Activated naive CD4-positive, alpha-beta T cell treated with anti-CD3 and anti-CD28 coated beads, Interleukin-2, amount 10 ng/mL, durations not matched to agents 7 days and 5 days (primary cell): ENCODE measurements at places on chromosomes 12 and 14.

DNA sequence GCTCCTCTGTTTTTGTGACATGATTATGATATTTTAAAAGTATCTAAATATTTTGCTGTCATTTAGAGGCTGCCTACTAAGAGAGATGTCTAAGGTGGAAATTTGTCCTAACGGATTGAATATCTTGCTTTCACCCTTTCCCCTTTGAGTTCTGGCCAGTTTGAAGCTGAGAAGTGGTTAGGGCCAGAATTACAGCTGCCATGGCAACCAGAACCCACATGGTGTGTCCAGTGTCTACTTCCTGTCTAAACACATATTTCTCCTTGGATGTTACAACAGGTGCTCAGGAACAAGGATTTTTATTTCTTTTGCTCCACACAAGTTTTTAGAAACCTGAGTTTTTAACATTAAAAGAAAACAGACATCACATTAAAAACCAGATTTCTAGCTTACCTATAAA lies 335.1 kb upstream of the OR4E1 start:
- DNase-seq: no peak

DNA sequence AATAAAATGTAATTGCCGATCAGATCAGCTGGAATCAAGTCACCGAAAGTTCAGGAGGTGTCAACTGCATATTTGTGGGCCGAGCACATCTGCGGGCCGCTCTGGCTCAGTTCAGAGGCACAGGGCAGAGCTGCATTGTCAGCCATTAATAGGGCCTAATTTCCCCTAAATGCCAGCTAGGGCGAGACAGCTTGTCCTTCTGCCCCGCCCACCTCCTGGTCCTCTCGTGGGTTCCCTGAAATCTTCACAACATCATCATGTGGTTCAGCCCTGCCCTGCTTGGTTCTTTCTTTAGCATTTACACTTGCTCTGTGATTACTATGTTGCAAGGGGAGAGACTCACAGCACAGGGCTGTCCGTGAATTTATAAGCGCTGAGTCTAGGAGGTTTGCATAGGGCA lies 148.9 kb downstream of the CHST11 start:
- no peak for DNase-seq

DNA sequence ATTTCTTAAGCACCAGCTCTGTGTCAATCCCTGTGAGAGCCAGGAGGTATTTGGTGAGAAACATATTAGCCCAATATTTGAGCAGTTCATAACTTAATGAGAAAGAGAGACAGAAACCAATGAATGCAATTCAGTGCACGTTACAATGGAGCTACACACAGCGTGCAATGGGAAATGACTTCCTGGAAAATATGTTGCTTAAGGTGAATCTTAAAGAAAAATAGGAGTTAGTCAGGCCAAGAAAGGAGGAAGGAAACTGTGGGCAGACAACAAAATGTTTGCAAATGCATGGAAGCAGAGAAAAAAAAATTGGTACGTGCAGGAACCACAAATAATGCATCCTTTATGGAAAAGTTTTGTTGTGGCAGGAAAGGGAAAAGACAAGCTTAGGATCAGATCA lies 481.7 kb downstream of the BCAT1 start:
- DNase-seq: no peak

DNA sequence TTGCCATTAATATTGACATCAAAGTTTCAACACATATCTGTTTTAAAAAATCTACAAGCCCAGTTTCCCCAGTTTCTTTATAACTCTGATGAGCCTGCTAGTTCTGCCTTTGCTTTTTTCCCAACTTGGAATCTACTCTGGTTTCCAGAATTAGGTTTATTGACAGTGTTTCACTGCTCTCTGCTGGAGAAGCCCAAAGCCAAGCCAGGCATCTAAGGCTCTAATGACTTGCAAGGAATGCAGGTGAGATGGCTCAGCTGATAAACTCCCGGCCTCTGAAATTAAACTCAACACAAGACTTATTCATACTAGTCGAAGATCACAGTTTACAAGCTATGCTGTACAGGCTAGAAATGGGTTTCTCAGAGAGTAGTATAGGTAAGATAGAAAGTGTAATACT lies 54.3 kb downstream of the HMGA2 start:
- no peak for DNase-seq

DNA sequence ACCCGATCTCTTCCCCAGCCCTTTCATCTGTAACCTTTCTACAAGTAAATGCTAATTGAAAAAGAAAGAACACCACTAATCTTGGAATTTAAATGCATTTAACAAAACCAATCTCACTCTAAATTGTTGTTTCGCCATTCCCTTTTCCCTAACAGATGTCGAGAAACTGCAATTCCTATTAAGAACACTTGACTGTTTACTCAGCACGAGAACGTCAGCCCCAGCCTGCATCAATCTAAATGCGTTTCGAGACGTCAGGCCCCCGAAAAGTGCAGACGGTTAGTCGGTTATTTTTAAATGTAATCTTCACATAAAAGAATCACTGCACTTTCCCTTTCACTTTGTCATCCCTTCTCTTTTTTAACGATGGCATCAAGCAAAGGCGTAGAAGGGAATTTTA lies 837.6 kb downstream of the VRK1 start:
- peak; percentile 65 for DNase-seq

DNA sequence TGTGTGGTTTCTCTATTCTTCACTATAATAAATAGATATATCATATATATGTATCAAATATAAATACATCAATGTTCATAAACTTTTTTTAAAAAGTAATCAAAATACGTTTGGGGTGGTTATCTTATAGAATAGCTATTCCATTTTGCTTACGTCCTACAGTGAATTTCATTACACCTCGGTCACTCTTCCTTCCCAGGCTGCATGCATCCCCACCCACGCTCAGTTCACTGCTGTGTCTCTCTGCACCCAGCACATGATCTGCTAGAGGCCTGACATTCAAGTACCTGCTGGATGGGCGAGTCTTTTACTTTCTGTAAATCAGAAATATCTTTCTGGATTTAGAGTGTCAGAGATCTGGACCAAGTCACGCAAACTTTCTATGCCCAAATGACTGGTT lies 3.6 kb downstream of the STX2 start:
- DNase-seq: no peak

DNA sequence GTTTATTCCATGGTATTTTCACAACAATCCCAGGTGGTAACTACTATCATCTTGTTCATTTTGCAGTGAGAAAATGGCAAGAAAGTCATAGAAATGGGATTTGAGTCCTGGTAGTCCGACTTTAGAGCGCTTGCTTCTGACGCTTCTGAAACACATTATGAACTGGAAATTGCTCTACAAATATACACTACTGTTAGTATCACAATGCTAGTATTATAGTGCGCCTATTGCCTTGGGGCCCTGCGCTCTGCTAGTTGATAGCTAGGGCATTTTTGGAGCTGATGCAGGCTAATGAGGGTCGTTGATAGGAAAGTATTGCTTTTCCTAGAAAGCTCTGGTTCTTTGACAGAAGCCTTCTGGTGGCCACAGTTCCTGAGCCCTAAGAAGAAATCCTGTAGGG lies 61.0 kb downstream of the ETV6 start:
- no peak for DNase-seq

- no peak for DNase-seq
Measured at GRCh38 chr12:59583003-59583712, 12.7 kb upstream of the SLC16A7 start.

DNA sequence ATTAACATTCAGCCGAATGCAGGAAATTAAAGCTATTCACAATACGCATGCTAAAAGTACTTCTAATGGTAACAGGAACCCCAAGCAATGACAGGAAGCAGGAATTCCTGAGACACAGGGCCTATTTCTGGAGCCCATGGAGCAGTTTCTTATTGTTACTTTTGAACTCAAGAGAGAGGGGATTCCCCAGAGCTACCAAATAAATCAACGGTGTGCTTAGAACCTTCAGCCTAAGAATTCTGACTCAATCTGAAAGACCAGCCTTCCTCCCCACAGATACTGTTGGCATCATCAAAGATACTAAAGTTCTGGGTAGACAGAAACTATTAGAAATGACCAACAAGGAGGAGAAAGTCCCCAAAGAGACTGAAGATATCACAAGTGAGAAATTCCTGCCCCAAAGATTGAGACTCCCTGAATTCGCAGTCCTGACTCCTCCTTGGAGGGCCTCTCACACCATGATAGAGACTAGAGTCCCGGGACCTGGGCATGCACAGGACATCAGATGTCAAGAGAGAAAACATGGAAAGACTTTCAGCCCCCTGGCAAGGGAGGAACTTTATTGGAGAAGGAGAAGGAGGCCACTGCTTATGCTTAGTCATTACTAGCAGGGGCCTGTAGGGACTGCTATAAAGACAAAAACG lies 32.7 kb downstream of the RTRAF start:
- DNase-seq: no peak

DNA sequence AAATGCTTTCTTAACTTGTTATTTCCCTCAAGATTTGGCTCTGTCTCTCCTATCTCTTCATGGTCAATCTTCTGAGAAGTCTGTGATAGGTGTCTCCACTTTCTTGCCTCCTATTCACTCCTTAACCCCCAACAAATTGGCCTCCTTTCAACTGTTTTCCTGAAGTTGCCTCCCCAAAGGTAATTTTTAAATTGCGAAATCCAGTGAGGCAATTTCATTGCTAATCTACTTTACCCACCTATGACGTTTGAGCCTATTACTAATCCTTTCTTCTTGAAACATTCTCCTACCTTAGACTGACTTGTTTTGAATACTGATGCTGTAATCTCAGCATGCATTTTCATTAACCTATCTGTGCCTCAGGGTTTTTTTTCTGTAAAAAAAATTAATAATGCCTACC lies 6.0 kb upstream of the KCNH5 start:
- DNase-seq: no peak

GRCh38 chr12:108856428-108857157 lies 790 bp downstream of the SSH1 start:
- DNase-seq: peak; percentile 66

DNA sequence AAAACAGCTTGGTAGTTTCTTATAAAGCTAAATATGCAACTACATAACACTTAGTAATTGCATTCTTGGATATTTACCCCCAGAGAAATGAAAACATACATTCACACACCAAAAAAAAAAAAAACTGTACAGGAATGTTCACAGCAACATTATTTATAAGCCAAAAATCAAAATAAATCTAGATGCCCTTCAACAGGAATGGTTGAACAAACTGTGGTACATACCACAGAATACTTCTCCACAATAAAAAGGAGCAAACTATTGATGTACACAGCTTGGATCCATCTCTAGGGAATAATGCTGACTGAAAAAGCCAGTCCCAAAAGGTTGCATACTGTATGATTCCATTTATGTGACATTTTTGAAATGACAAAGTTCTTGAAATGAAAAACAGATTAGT lies 62.1 kb upstream of the SLC38A4 start:
- DNase-seq: no peak

- DNase-seq: no peak
Measured at GRCh38 chr12:113471619-113472171, at the start of gene LHX5. TSS of gene LHX5 (minus strand) at chr12:113471871. CDS start at chr12:113471498, 373 bp downstream.

DNA sequence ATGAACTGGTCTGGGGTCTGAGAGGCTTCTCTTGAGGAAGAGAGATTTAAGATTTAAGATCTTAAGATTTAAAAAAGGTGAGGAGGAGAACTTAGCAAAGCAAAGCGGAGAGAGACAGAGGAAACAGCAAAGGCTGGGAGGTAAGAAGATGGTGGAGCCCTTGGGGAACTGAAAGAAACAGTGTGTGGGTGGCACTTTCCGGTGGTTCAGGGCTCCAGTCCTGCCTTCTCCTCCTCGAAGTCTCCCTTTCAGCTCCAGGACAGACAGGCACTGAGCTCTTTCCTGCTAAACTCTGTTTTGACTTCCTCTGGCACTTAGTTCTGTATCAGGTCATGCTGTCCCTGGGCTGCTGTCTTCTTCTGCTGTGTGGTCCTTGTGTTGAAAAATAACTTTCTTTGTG lies 298.7 kb upstream of the SRRM4 start:
- DNase-seq: no peak

GRCh38 chr12:9732921-9733461 lies at the start of gene CLECL1:
TSS of gene CLECL1 (minus strand) at chr12:9733097.
- no peak for DNase-seq

GRCh38 chr12:75606956-75607355 lies 95.5 kb upstream of the KRR1 start:
- DNase-seq: no peak

GRCh38 chr12:71214511-71215285 lies 56.9 kb upstream of the TSPAN8 start:
- no peak for DNase-seq

DNA sequence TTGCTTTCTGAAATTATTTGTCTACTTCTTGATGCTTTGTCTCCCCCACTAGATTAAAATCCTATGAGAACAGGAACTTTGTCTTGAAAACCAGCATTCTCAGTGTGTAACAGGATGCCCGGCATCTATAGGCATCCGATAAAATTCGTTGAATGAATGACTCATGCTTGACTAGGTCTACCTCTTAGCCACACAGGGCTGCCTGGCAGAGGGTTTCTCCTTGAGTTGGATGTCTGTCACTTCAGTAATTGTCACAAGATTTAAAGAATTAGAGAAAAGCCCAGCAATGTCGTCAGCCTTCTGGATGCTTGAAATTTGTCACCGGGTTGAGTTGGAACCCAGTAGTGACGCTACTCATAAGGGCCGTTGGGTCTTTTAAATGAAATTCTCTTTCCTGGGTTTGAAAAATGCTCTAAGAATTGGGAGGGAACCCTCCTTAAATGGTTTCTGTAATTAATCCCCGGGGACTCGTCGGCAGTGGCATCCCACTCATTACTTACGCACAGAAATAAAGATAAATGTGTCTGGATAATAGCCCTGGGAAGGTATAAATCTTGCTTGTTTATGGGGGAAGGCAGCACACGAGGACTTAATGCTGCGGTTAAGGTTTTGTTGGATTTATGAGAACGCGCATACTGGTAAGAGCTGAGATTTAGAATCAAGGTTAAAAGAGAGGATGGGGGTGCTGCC lies 194.1 kb downstream of the AACS start:
- no peak for DNase-seq

- DNase-seq: peak; percentile 80
Measured at GRCh38 chr12:124921200-124922031, 7.0 kb upstream of the UBC start.

- no peak for DNase-seq
Measured at GRCh38 chr14:43338713-43339112, 1168.4 kb downstream of the FSCB start.

DNA sequence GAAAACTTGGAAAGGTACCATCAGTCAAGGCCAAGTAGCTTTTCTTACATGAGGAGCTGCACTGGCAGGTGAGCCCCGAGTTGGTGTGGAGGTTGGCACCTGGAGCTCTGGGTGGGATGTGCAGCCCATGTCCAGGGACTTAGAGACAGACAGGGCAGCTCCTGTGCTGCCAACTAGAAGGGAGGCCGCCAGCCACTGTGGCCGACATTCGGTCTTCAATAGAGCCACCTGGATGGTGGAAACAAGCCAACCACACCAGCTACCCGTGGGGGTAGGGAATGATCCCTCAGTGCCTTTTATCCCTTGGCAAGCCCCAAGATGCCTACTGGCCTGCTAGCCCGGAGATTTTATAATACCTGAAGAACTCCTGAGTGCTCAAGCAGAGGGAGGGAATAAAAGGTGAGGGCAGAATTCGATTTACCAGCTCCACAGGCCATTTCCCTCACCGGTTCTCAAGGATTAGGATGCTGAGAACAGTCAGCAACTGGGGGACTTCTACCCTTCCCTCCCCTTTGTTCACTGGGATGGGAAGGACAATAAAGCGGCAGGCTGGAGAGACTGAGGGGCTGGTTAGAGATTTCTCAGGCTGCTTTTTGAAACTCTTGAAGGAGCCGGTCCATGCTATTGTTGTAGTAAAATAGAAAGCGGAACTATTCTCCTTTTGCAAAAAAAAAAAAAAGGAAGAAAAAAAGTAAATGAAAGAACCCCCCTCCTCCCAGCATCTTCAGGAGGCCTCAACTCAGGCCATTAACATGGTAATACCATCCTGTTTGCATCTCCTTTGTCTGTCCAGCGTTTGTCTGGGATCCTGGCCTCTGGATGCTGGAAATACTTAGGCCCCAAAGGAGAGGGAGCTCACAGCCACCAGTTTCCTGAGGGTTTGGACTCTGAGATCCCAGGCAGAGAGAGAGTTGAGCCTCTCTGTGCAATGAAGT lies 321.6 kb downstream of the ZFP36L1 start:
- no peak for DNase-seq
